ENCODE measurements at places on chromosomes 1 and 21. TPM values are rescaled to one million over a fixed set of nuclear protein-coding genes. Genes with fewer than 3 reads are reported as not detected.

Gene CCDC17
- total RNA-seq, result 4.1 TPM

Gene HCN3
- total RNA-seq, result 4.3 TPM

Gene ANKRD35
- total RNA-seq, result not detected

Gene WNT9A
- total RNA-seq, result 0.33 TPM

Gene OVAAL
- not detected for total RNA-seq

Gene MATN1
- total RNA-seq, result not detected

Gene TSPAN1
- not detected for total RNA-seq

Gene TNFRSF4
- total RNA-seq, result 11.0 TPM

Gene DNASE2B
- total RNA-seq, result not detected

Gene SYT6
- total RNA-seq, result not detected

Gene LCE2A
- total RNA-seq, result not detected

Gene ATP1A4
- total RNA-seq, result not detected

Gene PROK1
- total RNA-seq, result not detected

Gene ZNF648
- total RNA-seq, result not detected

Gene OR2T35
- total RNA-seq, result not detected

Gene TTC13
- total RNA-seq, result 45.5 TPM

Gene GJA8
- total RNA-seq, result not detected

Gene CLDN17
- total RNA-seq, result not detected

Gene BMP8A
- total RNA-seq, result 0.13 TPM

Gene RAB7B
- total RNA-seq, result not detected

Gene TMEM200B
- not detected for total RNA-seq

Gene FH
- total RNA-seq, result 50.8 TPM

Gene LEPR
- total RNA-seq, result 1.7 TPM

Gene CLCA1
- total RNA-seq, result not detected

Gene ST6GALNAC5
- not detected for total RNA-seq

Gene NPR1
- not detected for total RNA-seq

Gene LCE2C
- not detected for total RNA-seq

Gene SLC35D1
- total RNA-seq, result 13.4 TPM

Measured in activated naive CD4-positive, alpha-beta T cell treated with anti-CD3 and anti-CD28 coated beads, Interleukin-2, amount 10 ng/mL, durations not matched to agents 5 hours and 36 hours (primary cell).